Stimulated activated CD8-positive, alpha-beta memory T cell treated with anti-CD3 and anti-CD28 coated beads, Interleukin-15, amount 100 ng/mL, for 24 hours (primary cell): ENCODE measurements at places on chromosomes 2 and 18.

- DNase-seq = no peak
These were observed 8.8 kb downstream of the SIGLEC15 start for GRCh38 chr18:45834306-45834705.

DNA sequence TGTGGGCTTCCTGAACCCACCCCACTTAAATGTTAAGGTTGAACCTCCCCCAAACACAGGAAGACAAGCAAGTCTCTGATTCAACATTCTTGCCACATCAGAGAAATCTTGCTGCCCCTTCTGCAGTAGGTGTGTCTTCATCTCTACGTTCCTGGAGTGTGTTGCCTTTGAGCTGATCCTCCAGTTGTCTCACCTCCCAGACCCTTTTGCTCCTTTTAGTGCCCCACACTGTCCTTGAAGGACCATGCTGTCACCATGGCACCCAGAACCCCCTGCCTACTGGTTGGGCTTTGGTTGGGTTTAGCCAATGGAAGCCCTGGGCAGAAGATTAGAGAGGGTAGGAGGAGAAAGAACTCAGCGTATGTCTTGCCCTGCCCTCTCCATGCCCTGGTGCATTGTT, 10.7 kb downstream of the CAB39 start:
- no peak for DNase-seq

- DNase-seq = no peak
These were observed 62.3 kb upstream of the GREB1L start for GRCh38 chr18:21179590-21180220.

DNA sequence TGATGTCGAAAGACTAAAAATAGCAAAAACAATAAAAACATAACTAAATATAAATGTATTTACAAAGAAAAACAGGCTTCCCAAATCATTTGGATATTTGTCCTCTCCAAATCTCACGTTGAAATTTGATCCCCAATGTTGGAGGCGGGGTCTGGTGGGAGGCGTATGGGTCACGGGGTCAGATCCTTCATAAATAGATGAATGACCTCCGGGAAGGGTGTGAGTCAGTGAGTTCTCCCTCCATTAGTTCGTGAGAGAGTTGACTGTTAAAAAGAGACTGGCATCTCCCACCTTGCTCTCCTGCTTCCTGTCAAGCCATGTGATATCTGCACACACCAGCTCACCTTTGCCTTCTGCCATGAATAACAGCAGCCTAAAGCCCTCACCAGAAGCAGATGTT, 703.0 kb downstream of the TMEM182 start:
- DNase-seq = no peak

GRCh38 chr2:111896576-111896975, 1.8 kb upstream of the MERTK start:
- no peak for DNase-seq

GRCh38 chr2:222790932-222791331, 69.9 kb upstream of the ACSL3 start:
- DNase-seq = no peak

DNA sequence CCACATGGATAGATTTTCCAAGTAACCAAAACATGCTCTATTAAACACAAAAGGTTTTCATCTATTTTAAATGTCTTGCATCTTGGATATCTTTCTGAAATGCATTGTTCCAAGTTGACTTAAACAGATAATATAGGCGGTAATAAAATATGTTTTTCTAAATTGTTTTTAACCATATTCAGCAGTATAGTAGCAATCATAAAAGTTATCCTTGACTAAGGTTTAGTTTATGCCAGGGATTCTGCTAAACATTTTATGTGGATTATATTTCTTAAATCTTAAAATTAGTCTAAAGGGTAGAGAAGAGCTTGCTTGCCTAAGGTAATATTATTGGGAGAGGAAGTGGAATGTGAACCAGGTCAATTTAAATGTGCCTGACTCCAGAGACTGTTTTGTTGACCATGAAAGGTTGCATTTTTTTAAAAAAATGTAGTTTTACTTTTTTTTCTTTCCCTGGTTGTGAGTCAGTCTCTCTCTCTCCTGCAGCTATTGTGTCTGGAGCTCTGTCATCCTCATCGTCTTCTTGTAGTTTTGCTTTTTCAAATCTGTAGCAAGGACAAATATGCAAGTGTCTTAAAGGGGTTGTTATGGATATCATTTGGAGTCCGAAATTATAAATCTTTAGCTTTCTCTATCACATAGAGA, 309.1 kb upstream of the COL3A1 start:
- no peak for DNase-seq

- DNase-seq = no peak
These were observed 130.1 kb downstream of the KCTD1 start for GRCh38 chr18:26418225-26418624.

DNA sequence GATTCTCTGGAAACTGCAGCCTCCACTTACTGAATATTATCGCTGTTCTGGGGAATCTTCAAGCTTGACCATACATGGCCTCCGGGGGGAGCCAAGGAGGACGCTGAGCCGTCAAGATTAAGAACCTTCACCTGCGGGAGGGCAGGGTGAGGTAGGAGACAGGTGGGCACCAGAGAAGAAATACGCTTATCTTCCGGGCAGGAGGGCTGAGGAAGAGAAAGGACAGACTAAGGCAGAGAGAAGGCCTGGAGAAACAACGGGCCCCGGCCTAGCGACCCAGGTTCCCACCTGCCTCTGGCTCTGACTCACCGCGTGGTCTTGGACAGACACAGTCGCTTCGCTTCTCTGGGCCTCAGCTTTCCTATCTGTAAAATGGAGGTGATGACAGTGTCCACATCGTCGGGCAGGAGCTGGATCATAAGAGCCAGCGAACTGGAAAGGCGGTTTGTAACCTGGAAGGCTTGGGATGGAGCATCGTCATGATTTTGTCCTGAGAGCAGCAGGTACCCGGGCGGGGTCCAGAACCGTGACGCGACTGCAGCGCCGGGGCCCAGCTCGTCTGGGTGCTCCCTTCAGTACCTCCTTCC, 659 bp downstream of the ZNF142 start:
- no peak for DNase-seq

- no peak for DNase-seq
These were observed 86.7 kb upstream of the ZEB2 start for GRCh38 chr2:144606466-144607095.

GRCh38 chr2:194725169-194725568, 931.9 kb upstream of the SLC39A10 start:
- DNase-seq = no peak

GRCh38 chr18:24270358-24270936, 127.2 kb downstream of the OSBPL1A start:
- DNase-seq = no peak

DNA sequence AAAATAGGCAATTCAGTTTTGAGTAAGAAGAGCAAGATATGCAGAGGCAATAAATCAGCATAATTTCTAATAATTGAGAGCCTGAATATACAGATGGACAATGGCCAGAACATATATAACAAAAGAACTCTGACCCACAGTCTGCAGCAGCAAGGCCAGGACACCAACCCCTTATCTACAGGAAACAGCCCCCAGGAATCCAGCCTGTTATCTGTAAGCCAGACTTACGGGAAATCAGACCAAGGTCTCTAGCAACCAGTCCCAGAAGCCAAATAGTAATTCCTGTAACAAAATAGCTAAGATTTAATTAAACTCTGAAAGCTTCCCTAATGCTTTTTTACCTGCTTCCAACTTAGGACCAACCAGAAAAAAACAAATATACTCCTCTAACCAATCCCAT, 434.5 kb upstream of the GYPC start:
- no peak for DNase-seq

DNA sequence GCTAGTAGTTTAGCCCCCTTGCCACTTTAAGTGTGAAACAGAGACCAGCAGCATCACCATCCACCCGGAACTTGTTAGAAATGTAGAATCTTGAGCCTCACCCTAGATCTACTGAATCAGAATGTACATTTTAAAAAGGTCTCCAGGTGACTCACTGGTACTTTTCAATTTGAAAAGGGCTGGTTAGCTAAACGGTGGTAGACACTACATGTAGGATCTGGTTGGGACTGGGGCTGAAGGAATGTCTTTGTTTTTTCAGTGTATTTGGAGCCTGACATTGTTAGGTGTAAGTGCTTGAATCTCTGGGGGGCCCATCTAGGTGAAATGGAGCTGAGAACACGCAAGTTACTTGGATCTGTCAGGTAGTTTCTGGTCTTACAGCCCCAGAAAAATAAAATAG, 44.0 kb upstream of the XPO1 start:
- no peak for DNase-seq

- DNase-seq = no peak
These were observed 19.7 kb upstream of the ST3GAL5 start for GRCh38 chr2:85908506-85908905.

GRCh38 chr2:26465266-26465925, 12.5 kb downstream of the OTOF start:
- no peak for DNase-seq

- DNase-seq = no peak
These were observed 24.0 kb upstream of the TMEM37 start for GRCh38 chr2:119407430-119408220.

DNA sequence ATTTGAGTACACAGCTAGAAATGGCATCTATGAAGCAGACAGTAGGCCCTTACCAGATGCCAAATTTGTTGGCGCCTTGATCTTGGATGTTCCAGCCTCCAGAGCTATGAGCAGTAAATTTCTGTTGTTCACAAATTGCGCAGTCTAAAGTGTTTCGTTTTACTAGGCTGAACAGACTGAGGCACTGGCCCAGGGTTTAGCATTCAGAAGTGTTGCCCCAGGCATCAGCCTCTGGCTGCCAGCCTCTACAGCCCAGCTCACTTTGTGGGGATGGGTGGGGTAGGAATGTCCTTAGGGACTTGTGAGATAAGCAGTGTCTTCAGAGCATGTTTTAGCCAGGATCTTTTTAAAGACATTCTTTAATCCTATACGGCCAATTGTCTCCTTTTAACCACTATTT, 51.5 kb upstream of the MGAT5 start:
- no peak for DNase-seq

DNA sequence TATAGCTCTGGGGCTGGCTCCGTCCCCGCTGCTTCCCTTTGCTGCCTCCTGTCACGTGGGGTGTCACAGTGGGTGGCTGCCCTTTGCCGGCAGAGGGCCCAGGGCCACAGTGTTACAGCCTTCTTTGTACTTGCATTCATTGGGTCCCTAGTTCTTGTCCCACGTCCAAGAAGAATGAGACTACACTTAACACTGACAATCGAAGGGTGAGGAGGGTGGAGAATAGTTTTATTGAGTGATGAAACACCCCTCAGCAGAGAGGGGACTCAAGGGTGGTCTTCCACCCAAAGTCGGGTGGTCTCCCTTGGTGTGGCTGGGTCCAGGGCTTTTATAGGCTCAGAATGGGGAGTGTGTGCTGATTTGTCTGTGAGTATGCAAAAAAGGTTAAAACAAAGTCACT, 1.9 kb downstream of the ATG4B start:
- no peak for DNase-seq

GRCh38 chr18:13513481-13513880, 212.9 kb downstream of the FAM210A start:
- DNase-seq = no peak

DNA sequence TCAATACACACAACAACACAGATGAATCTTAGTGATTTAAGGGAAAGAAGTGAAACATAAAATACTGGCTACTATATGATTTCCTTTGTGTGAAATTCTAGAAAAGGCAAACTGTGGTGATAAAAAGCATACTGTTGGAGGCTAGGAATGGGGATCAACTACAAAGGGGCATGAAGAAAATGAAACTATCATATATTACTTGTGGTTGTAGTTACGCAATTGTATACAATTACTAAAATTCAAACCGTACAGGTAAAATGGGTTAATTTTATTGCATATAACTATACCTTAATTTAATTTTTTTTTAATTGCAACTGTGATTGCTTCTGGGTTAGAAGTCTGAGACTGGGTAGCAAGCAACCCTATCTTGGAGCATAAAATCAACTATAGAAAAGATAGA, 41.7 kb upstream of the ABI2 start:
- DNase-seq = no peak

- DNase-seq = no peak
These were observed 113.6 kb downstream of the GLI2 start for GRCh38 chr2:120849278-120849677.

- DNase-seq = no peak
These were observed 34.1 kb downstream of the HK2 start for GRCh38 chr2:74867841-74868658.

DNA sequence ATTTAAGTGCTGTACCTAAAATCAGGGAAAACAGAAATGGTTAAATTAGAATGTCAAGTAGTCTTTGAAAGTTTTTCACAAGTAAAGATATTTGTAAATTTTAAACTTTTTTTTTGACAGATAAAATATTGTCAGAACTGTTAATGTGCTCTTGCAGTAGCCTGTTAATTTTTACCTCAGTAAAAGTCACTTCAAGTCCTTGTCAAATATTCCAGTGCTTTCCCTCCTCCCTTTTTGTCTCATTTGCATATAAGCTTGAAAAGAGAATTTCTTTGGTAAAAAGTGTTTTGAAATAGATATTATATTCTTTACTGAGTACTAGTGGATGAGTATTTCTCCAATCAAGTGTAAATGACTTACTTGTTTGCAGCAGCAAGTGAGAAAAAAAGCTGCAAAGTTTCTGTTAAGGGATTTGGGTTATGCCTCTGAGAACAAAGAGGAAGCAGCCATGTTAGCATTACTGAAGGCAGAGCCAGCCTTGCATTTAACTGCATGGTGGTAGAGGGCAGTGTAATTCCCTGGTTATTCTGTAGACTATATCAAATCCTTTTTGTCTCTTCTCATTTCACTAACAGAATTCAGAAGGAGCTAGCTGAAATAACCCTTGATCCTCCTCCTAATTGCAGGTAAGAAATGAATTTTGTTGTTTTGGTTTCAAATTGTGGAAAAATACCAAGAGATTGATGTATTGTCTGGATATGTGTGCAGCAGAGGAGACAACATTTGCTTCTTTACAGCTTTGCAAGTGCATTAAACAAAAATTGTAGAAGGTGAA, 3.2 kb downstream of the UBE2E3 start:
- no peak for DNase-seq

GRCh38 chr2:3280197-3280596, 97.4 kb downstream of the EIPR1 start:
- no peak for DNase-seq

- DNase-seq = no peak
These were observed 61.7 kb upstream of the NCK2 start for GRCh38 chr2:105683011-105683492.

DNA sequence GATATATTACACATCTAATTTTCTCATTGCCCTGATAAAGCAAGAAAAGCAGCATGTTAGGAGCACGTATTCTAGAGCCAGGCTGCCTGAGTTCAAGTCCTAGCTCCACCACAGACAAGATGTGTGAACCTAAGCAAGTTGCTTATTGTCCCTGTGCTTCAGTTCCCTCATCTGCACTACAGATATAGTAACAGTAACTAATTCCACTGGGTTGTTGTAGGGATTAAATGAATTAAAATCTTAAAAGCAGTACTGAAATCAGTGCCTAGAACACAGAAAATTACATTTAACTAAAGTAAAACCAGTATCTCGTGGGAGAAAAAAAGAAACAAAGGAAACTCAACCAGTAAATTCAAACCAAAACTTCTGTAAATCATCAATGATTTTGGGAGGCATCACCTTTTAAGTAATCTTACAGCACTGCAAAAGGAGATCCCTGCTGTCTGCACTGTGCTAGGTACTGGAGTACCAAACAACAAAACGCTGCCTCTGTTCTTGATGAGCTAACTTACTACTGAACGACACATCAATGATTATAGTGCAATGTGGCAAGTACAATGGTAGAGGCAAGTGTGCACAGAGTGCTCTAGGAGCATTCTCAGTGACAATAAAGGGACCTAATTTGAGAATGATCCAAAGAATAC, 7.9 kb downstream of the MAP3K2 start:
- no peak for DNase-seq

- no peak for DNase-seq
These were observed 6.6 kb downstream of the SOCS6 start for GRCh38 chr18:70295192-70296188.

GRCh38 chr2:43803113-43803512, 29.3 kb downstream of the DYNC2LI1 start:
- DNase-seq = no peak

GRCh38 chr2:241811952-241812729, 3.1 kb downstream of the NEU4 start:
- DNase-seq = no peak
